Sigmoid colon (tissue), 7 donors: ENCODE measurements at places on chromosomes 3 and 15.

- H3K4me1 ChIP-seq, result no peaks in the 10 kb centered on the region
- no peak for DNase-seq
- no peak overlapping the region for H3K27ac ChIP-seq
These were observed 148.9 kb upstream of the GBE1 start for GRCh38 chr3:81910244-81910852.

DNA sequence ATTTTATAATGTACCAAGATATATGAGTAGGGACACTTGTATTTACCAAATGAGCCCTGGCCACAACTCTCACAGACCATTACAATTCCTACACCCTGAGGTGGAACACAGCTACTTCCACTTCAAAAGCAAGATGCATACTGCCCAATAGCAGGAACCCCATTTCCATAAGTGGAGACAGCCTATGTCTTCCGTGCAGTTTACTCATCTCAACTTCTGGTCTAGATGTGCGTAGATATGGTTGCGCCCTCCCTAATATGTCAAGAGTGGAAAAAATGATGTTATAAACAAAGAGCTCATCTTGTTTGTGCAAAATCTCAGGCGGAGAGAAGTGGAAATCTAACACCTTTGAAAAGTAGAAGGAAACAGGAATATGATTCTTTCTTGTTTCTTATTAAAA, 44.6 kb downstream of the RAB27A start:
- H3K27ac ChIP-seq, result no peak overlapping the region
- H3K36me3 ChIP-seq, result no peaks in the 10 kb centered on the region
- DNase-seq, result no peak
- no peaks in the 10 kb centered on the region for H3K4me1 ChIP-seq
- no peaks in the 10 kb centered on the region for H3K27me3 ChIP-seq
- H3K4me3 ChIP-seq, result no peak overlapping the region

GRCh38 chr15:73840771-73841170, 32.6 kb upstream of the TBC1D21 start:
- peaks cover 8% of the 10 kb centered on the region for H3K4me1 ChIP-seq
- no peaks in the 10 kb centered on the region for H3K36me3 ChIP-seq
- DNase-seq, result no peak
- H3K27me3 ChIP-seq, result peaks cover 10% of the 10 kb centered on the region
- H3K4me3 ChIP-seq, result no peak overlapping the region

- H3K27ac ChIP-seq, result no peak overlapping the region
- DNase-seq, result no peak
- H3K36me3 ChIP-seq, result no peaks in the 10 kb centered on the region
These were observed 638.9 kb upstream of the EPHA6 start for GRCh38 chr3:96175500-96175899.

DNA sequence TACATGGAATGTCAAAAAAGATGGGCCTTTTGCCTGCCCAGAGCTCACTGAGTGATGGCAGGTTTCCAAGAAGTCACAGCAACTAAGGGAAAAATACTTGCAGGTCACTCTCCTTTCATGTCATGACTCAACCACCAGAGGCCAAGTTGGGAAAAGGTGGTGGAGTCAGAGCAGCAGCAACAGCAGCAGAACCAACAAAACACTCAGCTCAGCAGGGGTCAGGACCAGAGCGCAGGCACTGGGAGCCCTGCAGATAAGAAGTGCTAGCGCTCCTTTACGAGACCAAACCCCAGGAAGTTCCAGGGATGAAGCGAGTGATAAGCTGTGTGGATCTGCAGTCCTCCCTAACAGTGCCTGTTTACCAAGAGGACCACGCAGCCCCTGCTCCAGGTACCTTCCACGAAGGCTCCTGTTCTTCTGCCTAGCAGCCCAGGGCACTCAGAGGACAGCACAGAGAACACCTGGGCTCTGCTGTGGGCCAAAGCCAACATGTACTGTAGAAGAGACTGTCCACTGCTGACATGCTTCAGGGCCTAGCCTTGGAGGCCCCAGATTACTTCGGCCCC, 26.0 kb downstream of the POC1A start:
- no peaks in the 10 kb centered on the region for H3K27me3 ChIP-seq
- no peaks in the 10 kb centered on the region for H3K4me1 ChIP-seq
- H3K36me3 ChIP-seq, result no peaks in the 10 kb centered on the region
- H3K27ac ChIP-seq, result no peak overlapping the region
- no peak overlapping the region for H3K4me3 ChIP-seq

DNA sequence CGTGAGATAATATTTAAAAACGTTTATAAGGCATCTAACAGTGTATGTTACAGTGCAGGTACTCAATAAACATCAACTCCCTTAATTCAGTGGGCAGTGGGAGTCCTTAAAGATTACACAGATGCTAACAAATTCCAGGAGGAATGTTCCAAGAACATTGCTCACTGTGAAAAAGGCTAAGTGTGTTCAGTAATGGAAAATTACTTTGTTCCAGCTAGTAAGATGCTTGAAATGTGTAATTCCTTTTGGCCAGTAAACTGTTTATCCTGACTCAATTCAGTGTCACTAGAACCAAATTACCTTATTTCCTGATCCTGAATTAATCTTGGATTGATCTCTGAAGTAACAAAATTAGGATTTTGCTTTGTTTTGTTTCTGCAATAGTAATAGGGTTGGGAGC, 54.2 kb upstream of the SEMA6D start:
- no peaks in the 10 kb centered on the region for H3K36me3 ChIP-seq
- H3K4me1 ChIP-seq, result no peaks in the 10 kb centered on the region
- H3K4me3 ChIP-seq, result no peak overlapping the region
- no peaks in the 10 kb centered on the region for H3K27me3 ChIP-seq
- DNase-seq, result no peak
- no peak overlapping the region for H3K27ac ChIP-seq
